ENCODE measurements at places on chromosomes 4 and X.
A peak's percentile ranks its signal among the peaks of the same experiment; 100 is the strongest.

GRCh38 chrX:10217198-10217597 is 60.4 kb downstream of the CLCN4 start:
- DNase-seq, result no peak

DNA sequence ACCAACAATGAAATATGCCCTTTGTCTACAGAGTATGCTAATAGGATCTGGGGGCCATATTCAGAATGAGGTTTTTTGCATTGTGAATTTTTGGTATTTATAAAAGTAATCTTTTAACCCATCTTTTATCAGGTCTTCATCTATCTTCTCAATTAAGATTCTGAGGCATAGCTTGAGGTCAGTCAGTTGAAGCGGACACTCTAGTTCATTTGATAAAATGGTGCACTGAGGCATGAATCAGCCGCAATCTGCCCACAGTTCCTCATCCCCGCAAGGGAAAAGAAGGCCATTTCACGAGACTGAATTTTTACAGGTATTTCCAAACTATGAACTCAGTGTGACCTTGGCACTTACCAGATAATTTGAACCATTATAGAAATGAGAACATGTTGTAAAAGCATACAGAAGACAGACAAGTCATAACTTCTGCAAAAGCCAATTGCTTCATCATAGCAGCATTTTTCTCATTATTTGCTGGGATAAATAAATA is 19.3 kb upstream of the VCX2 start:
- no peak for DNase-seq

GRCh38 chrX:154712781-154713740 is 37.8 kb downstream of the GAB3 start:
- DNase-seq, result no peak

GRCh38 chrX:115047181-115047580 is 29.8 kb upstream of the IL13RA2 start:
- DNase-seq, result no peak

GRCh38 chrX:68396953-68397352 is 36.3 kb downstream of the OPHN1 start:
- DNase-seq, result no peak

DNA sequence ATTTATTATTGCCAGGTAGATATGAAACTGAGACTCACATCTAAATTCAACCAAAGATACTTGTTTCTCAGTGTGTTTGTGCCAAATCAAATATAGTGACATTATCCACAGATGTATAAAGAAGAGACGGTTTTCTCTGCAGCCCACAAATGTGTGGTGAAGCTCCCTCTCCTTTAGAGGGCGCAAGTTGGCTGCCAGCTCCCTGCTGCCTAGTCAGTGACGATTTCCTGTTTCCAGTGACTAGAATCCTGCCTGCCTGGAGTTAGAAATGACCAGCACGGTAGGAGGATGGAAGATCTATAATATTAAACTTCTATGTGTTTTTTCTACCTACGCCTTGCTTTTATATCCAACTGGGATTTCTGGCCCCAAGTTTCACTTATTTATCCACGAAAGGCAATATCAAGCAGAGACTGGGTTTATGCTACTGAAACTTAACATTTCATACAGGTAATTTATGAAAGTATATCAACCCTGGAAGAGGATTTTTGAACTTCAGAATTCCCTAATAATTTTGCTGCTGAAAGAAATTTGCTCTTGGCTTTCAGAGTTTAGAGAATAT is 1793.7 kb upstream of the TENM3 start:
- DNase-seq, result no peak

GRCh38 chr4:176920694-176921093 is 128.0 kb upstream of the VEGFC start:
- no peak for DNase-seq

- no peak for DNase-seq
Measured at GRCh38 chr4:76087007-76087769, 12.7 kb downstream of the ART3 start.

DNA sequence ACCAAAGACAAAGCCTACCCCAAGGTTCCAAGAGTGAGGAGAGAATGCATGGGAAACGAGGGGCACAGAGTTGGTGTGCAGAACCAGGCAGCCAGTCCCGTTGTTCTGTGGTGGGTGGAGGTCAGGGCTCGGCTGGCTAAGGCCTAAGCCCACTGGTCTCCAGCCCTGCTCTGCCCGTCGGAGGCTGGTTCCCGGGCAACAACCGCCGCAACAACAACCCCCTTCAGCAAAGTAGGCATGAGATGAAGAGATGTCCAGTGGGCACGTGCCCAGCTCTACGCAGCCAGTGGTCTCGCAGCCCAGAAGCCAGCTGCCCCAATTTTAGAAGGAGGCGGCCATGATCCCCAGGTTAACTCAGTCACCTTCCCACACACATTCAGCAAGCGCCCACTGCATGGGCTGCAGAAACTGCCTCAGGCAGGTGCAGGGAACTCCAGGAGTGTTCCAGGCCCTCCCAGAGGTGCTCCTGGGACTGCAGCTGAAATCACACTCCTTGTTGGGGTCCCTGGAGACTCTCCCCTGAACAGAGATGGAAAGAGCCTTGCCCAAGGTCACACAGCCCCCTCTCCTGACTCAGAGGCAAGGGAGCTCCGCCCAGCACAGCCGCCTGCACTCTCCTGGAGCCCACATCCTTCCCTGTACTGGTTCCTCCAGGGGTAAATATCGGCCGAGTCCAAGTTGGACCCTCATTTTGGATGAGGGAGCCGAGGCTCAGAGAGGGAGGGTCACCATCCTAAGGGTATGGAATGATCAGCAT is 25.4 kb upstream of the HTRA3 start:
- DNase-seq, result no peak

DNA sequence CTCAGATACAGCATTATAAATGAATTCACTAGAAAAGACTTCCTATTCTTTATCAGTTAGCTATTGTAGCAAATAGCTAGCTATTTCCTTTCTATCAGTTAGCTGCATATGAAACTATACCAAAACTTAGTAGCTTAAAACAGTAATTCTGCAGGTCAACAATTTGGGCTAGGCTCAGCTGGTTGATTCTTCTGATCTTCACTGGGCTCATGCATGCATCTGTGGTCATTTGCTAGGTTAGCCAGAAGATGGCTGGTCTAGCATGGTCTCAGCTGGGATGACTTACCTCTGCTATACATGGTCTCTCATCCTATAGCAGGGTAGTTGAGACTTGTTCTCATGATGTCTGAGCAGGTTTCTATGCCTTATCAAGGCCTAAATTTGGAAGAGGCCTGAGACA is 147.4 kb downstream of the CENPC start:
- DNase-seq, result no peak

GRCh38 chr4:26319949-26320537 is 771 bp upstream of the RBPJ start:
- peak; percentile 23 for DNase-seq

- DNase-seq, result no peak
Measured at GRCh38 chr4:60930866-60931265, 269.3 kb upstream of the ADGRL3 start.

DNA sequence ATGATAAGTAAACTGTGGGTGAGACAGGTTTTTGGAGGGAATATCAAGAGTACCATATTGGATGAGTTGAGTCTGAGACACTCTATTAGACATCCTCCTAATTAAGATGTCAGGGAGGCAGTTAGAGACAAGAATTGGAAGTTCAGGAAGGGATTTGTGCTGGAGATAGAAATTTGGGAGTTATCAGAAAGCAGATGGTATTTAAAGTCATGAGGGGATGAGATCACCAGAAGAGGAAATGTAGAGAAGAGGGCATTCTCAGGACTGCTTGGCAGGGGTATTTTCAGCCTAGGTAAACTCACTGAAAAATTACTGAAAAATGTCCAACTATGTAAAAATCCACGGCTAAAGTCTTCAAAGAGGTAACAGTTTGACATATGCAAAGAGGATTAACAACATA is 161.6 kb upstream of the PGRMC2 start:
- no peak for DNase-seq

- no peak for DNase-seq
Measured at GRCh38 chrX:11334165-11334564, 41.0 kb downstream of the AMELX start.

GRCh38 chr4:141020801-141021261 is 112.4 kb downstream of the RNF150 start:
- DNase-seq, result no peak

- no peak for DNase-seq
Measured at GRCh38 chrX:116881961-116882360, 419.2 kb upstream of the CT83 start.

DNA sequence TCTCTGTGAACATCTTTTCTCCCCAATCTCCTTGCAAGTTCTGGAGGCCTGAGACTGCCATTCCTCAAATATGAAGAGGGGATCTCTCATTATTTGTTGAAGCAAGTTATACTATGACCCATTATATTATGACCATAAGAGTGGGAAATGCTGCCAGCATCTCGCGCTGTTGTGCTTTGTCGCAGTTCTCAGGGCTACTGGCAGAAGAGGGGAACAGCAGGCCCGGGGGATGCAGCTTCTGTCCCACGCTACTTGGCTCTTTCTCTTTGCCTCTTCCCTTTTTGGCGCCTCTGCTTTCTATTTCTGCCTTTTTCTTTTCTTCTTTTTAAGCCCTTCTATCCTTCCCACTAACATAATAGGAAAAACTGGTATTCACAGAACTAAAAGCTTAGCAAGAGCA is 64.2 kb downstream of the GEMIN8 start:
- DNase-seq, result no peak

DNA sequence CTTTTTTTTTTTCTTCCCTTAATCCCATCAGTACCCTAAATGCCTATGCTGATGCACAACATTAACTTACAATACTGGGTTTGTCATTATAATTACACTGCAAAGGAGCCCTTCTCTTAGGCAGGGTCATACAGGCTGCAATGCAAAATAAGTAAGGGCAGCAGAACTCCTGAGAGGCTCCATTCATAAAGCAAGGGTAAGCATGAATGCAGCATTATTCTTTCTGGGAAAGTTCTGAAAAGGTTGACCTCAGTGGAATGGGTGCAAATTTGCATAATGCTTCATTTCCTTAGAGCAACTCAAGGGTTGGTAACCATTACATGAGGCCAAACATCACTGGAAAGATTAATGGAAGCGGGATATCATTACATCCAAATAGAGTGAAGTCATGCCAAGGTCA is 789.2 kb downstream of the KLHL13 start:
- no peak for DNase-seq

DNA sequence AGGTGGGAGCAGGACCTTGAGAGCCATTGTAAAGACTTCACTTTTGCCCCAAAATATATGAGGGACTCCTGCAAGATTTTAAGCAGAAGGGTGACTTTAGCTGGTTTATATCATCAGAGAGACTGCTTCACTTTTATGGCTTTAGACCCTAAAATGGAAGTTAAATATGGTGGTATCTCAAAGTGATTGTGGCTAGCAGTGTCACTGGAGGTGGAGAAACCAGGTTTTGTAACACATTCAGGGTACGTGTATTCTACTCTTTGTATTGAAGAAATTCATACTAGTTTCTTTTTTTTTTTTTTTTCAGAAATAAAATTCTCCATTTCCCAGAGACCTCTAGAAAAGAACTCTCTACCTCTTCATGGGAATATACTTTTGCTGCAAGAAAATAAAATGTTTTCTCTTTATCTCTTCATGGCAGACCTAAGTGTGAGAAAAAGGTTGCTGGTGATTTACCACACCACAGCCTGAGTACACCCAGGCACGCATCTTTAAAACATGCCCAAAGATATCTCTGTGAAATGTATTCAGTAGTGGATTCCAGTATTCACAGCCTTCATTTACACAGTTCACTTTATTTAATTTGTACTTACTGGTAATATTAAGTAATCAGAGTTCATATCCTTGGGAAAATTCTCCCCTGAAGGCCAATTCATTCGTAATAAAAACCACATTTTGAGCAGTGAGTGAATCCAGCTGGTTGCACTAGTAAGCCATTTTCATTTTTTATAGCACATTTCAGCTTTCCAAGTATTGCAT is 74.3 kb upstream of the GUCY1A1 start:
- DNase-seq, result no peak

DNA sequence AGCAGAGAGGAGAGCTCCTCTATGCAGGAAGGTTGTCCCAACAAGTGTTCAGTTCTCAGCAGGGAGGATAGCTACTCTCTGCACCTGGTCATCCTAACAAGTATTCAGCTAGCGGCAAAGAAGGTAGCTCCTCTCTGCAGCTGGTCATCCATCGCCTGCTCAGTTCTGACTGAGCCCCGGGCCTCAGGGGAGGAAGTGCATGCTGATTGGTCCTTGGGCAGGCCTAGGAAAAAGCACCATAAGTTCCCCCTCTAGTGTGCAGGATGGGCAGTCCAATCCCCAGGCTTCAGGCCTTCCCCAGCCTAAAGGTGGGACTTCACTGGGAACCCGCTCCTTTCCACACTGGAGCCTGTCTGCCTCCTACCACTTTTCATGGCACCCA is 4.4 kb upstream of the FBXW7 start:
- DNase-seq, result no peak

GRCh38 chr4:20615486-20616260 is 84.6 kb upstream of the PACRGL start:
- no peak for DNase-seq

DNA sequence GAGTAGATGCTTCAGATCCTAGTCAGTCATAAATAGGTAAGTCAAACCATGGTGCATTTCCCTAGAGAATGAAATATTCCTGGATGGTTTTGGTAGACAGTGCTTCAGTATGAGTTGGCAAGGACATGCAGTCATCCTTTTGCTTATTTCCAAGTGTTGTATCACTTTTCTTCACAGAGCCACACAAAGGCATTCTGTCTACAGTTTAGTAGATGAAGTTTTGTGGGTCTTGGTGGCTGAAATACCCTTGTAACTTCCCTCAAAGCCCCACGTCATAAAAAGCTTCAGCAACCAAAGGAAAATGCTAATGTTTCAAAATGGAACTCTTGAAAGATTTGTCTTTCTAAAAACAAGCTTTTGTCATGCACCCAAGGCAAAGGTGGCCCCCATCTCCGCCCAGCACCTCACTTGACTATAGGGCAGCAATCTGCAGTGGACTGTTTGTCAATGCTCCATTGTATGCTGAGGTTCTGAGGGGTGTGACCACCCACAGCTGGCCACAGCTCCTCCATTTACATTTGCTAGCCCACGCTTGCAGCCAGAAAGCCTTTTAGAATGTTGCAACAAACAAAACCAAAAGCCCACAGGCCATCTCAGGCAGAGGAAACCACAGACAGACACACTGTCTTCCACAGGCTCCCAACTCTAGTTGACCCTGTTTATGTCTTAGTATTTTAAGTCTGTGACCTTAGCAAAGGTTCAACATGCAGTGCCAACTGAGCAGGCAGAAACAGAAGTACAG is 87.1 kb upstream of the FAM9C start:
- peak; percentile 32 for DNase-seq

Data from CD4-positive, alpha-beta T cell treated with Interleukin-1 beta for 1 hour (primary cell).